ENCODE measurements at places on chromosomes 11 and 22.
A peak's percentile ranks its signal among the peaks of the same experiment; 100 is the strongest.

- no peak for DNase-seq
Observed at GRCh38 chr11:44310463-44311272, 729 bp upstream of the ALX4 start.

- no peak for DNase-seq
Observed at GRCh38 chr11:44562845-44563460, 2.5 kb upstream of the CD82 start.

DNA sequence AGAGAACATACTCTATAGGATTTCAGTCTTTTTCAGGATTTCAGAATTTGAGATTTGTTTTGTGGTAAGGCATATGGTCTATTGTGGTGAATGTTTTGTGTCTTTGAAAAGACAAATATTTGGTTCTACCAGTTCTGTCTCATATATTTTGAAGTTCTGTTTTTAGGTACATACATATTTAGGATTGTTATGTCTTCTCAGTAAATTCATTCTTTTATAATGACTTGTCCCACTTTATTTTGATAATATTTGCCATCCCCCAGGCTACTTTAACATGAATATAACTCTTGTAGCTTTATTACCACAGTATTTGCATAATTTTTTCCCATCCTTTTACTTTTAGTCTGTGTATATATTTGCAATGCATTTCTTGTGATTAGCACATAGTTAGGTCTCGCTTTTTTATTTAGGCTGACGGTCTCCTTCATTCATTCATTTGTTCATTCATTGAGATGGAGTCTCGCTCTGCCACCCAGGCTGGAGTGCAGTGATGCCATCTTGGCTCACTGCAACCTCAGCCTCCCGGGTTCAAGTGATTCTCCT, 32.1 kb downstream of the MTMR3 start:
- no peak for DNase-seq

DNA sequence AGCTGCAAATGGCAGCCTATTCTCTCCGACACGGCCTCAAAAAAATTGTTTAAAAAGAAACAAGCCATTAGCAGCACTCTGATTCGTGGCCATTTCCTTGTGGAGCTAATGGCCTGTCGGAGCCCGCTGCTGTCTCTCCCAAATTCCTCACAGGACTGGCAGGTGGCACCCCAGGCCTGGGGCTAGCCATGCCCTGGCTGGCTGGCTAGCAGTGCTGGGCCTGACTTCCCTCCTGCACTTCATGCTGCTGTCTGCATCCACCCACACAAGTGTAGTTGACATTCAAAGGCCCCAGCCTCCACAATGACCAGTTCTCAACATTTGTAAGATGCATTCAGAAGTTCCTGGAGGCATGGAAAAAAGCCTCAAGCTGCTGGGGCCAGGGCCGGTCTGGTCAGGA, 61.5 kb downstream of the SMCO4 start:
- DNase-seq, result no peak

DNA sequence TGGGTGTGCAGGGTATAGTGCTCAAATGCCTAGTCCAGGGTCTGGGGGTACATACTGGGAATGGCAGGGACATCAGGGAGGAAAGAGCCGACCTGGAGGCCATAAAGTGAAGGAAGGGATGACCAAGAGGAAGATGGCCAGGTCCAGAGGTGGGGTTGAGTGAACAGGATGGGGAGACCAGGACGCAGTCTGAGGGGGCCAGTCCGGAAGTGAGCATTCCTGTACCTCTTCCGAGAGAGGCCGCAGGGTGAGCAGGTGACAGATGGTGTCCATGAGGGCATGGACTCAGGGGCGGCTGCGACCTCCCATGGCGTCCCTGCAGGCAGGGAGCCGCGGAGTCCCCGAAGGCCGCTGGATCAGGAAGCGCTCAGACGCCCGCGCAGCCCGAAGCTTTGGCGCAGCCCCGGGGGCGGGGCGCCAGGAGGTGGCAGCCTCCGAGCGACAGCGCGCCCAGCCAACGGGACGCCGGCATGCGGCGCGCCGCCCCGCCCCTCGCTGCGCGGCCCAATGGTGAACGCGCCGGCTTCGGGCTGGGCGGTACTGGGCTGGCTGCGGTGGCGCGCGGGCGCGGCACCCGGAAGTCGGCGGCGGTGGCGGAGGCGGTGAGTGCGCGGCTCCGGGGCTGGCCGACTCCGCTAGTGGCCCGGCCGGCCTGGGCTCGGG, at the start of gene TANGO2:
Gene TANGO2 (plus strand): TSS at position 578 of the 663 bp plus-strand sequence. CDS start 15,689 bp downstream, outside the sequence.
- DNase-seq, result peak; percentile 83

DNA sequence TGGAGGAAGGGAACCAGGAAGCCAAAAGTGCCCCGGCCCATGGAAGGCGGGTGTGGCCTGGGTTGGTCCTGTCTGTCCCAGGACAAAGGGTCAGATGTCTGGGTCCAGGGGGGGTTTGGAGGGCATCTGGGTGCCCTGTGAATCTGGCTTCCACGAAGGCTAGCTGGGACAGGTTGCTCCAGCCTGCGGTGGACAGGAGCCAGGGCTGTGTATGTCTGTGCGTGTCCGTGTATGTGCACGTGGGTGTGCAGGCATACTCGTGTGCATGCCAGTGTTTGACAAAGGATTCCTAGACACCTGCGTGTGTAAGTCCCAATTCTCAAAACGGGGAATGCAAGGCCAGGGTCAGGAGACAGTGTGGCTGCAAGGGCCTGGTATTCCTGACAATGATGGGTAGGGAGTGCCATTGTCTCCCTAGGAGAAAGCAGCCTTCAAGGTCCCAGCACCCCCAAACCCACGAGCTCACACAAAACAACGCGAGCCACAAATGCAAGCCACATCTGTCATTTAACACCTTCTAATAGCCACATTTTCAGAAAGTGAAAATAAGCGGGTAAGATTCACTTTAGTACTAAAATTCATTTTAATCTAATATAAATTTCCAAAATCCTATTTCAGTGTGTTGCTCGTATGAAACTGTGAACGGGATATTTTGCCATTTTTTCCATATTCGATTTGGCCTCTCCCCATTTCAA, 78.4 kb upstream of the WNT7B start:
- peak; percentile 67 for DNase-seq

DNA sequence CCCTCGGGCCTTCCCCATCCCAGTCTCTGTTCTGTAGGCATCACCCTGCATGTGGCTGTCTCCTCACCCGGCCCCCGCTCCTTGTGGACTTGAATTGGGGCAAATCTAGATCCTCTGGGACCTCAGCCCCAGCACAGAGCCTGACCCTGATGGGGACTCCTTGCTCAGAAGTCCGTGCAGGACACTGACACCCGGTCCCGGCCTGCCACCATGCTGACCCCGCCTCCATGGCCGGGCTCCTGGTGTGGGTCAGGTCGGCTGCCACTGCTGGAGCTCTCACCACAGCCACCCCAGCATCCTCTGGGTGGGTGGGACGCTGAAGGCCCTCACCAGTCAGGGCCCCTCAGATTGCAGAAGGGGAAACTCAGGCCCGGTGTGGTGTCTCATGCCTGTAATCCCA, 1.8 kb downstream of the IGLL1 start:
- no peak for DNase-seq

- peak; percentile 21 for DNase-seq
Observed at GRCh38 chr22:38940811-38941384, 16.5 kb upstream of the APOBEC3A start.
